ENCODE measurements at places on chromosomes 2 and 18.

DNA sequence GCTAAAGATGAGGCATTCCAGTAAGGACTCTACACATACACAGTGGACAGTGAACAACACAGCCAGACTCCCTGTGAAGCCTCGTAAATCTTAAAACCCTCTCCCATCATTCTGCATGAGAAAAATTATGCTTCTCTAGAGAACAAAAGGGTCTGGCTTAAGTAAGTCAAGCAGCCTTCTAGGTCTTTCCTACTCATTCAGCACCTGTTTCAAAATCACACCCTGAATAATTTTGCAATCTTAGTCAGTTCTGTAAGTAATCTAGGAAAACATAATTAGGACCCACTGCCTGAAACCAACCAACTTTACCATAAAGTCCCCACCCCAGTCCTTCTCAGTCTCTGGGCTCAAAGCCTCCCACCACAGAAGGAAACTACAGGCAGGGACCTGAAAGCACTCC lies 19.7 kb downstream of the IAH1 start:
- no peak for DNase-seq

DNA sequence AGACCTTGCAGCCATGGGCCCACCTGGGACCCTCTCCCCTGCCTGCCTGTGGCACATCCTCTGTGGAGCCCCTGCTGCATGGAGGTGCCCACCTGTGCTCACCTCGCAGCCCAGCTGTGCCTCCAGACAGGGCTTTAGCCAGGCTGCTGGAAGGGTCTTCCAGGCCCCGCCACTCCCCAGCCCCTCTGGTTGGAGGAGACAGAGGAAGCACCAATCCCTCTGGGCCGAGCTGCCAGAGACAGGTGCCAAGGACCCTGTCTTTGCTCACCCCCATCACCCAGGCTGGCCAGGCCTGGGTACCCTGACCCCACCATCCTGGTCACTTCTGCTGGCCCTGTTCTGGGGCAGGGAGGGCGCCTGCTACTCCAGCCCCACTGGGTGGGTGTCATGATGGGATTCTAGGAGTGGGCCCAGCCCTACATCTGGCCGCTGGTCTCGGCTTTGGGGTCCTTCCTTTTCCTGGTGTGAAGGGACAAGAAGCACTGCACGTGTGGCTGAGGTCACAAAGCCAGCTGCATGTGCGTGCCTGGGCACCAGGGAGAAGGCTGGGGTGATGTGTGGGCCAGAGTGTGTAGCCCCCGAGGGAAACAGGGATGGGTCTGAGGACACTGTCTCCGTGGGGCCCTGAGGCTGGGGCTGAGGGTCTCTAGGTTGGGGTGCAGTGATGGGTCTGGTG lies 9.3 kb upstream of the NEU4 start:
- DNase-seq, result no peak

DNA sequence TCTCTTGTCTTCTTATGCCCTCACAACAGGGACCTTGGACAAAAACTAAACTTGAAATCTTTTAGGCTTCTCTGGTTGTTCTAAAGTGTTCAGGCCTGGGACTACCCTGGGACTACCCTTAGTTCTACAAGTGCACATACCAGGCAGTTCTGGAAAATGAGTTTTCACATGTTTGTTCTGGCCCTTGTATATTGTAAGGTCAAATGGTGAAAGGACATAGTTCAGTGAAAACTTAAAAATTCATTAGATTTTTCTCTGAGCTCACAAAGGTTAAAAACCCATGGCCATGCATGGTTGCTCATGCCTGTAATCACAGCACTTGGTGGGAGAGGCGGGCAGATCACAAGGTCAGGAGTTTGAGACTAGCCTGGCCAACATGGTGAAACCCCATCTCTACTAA lies 875.5 kb upstream of the FAM98A start:
- DNase-seq, result no peak

- no peak for DNase-seq
Observed at GRCh38 chr2:171531291-171531690, 9.0 kb downstream of the CYBRD1 start.

DNA sequence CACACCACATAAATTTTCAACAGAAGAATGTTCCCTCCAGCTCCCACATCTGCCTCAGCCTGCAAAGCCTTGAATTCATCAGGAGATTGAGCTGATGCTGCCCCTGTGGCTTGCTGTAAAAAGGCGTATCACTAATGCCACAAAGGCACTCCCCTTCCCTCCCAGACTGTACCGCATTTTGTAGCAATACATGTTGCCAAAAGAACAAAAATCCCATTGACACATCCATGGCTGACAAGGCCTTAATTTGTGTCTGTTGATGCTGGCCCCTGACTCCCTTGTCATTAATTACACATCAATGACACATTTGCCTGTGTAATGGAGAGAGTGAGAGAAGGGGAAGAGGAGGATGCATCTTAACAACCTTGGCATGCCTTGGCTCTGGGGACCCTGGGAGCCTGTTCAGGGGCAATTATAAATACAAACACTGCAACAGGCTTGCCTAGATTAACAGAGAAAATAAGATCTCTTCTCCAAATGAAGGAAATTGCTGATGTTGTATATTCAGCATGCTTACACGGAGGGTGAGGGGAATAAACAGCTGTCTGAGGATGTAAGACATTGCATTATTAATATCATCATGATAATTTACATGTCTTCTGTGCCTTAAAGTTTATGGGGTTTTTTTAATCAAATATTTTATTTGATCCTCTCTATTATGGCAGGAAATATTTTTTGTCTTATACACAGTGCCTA lies 264.0 kb downstream of the SUCLG1 start:
- DNase-seq, result no peak

- no peak for DNase-seq
Observed at GRCh38 chr18:8008033-8008432, 440.9 kb downstream of the PTPRM start.

DNA sequence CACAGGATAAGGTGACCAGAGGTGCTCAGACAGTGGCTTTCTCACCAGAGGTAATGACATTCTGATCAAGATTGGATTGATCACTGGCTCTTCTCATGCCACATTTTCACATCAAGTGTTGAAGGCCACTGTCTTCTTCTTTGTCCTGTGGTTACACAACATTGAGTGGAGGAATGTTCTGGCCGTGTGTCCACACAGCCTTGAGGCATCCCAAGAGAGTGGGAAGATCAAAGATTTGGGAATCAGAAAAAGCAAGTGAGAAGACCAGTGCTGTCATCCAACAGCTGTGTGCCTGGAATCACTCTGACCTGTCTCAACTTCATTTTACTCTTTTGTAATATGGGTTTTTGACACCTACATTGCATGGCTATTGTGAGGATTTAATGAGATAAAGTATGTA lies 67.4 kb downstream of the IL1R2 start:
- DNase-seq, result no peak

DNA sequence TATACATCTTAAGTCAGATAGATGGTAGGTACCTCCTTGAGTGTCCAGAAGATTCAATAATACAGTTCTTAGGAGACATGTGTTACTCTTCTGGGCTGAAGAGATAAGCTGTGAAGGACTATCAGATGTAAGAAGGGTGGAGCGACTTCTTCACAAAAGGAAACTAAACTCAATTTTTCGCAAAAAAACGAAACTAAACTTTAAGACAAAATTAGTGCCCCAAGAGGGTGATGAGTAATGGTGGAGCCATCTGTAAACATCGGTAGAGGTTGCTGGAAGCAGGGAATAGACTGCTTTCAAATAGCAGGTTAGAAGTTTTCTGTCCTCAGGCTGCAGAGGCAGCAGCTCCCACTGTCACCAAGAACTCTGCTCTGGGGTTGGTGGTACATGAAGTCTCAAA lies 111.6 kb upstream of the TACR1 start:
- no peak for DNase-seq

DNA sequence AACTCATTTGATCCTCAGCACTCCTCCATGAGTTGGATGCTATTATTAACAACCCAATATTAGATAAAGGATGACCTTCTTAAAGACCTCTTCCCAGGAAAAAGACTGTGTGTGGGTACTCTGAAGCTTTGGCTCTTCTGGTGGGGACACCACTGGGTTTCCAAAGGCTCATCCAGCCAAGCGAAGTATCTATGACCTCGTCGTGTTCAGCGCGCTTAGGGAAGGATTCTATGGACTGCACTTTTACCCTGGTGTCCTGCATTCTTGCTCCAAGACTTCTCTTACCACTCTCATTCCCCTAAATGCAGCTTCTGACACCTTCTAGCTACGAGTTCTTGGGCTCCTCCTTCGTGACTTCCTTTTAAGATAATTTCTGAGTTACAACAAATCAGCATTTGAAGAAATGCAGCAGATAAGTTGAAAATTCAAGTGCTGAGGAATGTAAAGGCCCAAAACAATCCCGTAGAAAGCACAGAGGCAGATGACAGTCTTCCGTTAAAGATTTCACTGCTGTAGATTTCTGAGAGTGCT lies 673 bp upstream of the HNMT start:
- DNase-seq, result no peak

- no peak for DNase-seq
Observed at GRCh38 chr18:12748671-12749070, 45.8 kb downstream of the PSMG2 start.

GRCh38 chr2:202099515-202099914 lies 26.5 kb downstream of the KIAA2012 start:
- DNase-seq, result no peak

DNA sequence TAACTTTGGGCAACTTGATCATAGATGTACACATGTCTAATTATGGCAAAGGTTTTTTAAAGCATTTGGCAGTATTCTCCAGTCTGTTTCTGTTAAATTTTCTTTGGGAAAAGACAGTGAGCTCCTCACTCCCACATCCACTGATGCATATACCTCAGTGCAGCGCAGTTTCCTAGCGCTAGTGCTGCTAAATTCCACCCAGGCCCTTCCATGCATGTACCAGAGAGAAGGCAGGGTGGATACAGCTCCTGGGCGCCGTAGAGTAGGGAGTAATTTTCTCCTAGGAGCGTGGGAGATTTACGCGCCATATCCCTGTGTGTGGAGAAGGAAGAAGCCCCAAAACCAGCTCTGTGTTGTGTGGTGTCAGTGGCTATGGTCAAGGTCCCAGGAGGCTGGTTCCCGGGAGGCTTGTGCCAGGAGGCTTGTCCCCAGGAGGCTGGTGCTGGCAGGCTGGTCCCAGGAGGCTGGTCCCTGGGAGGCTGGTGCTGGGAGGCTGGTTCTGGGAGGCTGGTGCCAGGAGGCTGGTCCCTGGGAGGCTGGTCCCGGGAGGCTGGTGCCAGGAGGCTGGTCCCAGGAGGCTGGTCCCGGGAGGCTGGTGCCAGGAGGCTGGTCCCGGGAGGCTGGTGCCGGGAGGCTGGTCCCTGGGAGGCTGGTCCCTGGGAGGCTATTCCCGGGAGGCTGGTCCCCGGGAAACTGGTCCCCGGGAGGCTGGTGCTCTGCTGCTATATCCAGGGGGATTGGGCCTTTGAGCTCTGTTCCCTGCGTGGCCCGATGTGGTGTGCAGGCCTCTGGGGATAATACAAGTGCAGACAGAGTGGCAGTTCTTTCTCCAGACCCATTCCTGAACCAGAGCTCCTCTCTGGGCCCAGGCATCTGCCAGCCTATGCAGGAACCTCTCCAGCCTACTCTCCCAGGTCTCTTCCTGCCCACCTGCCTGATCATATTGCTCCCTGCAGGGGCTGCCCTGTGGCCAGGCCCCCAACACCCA lies 161.2 kb downstream of the SEPTIN10 start:
- DNase-seq, result no peak

DNA sequence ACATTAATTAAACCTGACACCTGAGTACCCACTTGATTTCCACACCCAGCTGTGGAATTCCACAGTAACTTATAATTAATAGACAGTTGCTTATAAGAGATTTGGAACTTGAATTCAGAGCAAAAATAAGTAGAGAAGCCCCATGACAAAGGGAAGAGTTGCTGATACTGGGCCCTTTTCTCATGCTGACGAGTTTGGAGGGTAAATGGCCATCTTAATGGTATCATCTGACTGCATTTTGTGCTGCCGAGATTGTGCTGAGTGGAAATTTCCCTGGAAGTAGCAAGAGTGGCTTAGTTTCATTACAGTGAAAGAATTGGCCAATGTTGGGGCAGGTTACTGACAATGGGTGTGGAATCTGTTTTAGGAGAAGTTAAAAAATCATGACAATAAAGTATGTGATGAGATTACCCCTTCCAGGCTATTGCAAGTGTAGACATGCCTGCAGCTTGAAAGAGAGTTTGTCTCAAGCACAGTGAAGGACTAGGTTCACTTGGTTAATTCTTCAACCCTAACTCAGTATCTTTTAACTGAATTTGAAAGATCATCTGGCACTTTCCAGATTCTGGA lies 49.9 kb downstream of the VSNL1 start:
- DNase-seq, result no peak

GRCh38 chr2:41717839-41718238 lies 330.0 kb upstream of the PKDCC start:
- no peak for DNase-seq

GRCh38 chr2:165877565-165878550 lies 75.7 kb downstream of the TTC21B start:
- DNase-seq, result no peak

GRCh38 chr2:61950571-61951315 lies 45.3 kb downstream of the COMMD1 start:
- DNase-seq, result no peak

GRCh38 chr18:2396162-2396505 lies 175.2 kb downstream of the METTL4 start:
- DNase-seq, result no peak

- no peak for DNase-seq
Observed at GRCh38 chr2:128606837-128607236, 288.2 kb upstream of the HS6ST1 start.

DNA sequence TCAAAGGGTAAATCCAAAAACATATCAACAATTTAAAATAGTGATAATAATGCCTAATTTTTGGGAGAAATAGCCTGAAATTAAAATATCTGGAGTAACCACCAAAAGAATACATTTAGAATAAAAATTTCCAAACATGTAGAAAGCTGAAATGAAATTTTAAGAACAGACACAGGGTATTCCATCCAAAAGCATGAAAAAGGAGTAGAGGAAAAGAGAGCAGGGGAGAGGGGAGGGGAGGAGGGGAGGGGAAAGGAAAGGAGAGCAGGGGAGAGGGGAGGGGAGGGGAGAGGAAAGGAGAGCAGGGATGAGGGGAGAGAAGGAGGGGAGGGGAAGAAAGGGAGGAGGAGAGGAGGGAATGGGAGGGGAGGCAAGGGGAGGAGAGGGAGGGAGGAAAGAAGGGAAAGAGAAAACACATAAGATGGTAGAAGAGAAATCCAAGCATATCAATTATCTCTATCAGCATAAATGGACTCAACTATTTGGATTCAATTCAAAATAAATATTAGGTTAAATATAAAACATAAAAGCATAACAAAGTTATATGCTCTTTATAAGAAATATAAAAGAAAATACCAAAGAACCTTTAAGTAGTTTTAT lies 141.1 kb downstream of the ZNF385B start:
- DNase-seq, result no peak
